Spleen (tissue), 13 donors: ENCODE measurements at places on chromosomes 6 and 20. TPM values are rescaled to one million over a fixed set of nuclear protein-coding genes. Genes with fewer than 3 reads are reported as not detected.
A peak's percentile ranks its signal among the peaks of the same experiment; 100 is the strongest.

DNA sequence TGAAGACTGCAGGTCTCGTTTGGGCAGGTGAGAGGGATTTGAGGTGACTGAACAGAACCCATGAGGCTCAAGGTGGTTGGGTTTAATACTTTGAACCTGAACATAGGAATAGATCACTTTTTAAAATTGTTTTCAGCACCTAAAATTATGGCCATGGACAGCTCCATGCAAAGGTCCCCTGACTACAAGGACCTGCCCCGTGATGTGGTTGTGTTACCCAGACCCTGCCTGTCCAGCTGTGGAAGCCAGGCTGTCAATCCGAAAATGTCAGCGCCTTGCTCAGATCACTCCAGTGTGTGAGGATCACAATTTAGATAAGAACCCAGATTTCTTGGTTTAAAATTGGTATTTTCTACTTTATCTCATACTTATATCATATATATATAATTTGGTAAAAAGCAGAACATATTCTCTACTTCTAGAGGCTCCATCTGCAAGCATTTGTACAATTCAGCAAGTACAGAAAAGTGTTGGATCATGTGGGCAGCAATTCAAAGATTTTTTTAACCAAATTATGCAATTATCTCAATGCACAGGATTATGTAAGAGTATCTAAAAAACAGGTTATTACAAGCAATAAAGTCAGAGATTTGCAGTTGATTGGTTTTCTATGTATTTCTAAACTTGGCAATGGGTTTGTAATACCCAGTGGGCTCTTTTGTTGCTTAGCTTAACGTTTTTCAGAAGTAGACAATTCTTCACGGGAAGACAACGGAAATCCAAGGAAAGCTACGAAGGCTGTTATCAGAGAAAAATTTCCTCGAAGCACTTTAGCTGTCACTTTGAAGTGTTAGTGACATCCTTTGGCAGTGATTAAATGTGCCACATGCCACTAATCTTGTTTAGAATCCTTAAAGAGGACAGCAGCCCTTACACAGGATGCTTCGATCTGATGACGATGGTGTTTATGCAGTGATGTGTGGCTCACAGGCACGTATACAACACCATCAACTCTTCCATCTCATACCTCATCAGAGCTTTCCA lies 24.1 kb upstream of the RPS6KA2 start:
- DNase-seq = no peak

- DNase-seq = no peak
These were observed 716.0 kb upstream of the EYS start for GRCh38 chr6:66423047-66423446.

GRCh38 chr6:130409418-130410100 lies 43.7 kb downstream of the TMEM200A start:
- DNase-seq = no peak

DNA sequence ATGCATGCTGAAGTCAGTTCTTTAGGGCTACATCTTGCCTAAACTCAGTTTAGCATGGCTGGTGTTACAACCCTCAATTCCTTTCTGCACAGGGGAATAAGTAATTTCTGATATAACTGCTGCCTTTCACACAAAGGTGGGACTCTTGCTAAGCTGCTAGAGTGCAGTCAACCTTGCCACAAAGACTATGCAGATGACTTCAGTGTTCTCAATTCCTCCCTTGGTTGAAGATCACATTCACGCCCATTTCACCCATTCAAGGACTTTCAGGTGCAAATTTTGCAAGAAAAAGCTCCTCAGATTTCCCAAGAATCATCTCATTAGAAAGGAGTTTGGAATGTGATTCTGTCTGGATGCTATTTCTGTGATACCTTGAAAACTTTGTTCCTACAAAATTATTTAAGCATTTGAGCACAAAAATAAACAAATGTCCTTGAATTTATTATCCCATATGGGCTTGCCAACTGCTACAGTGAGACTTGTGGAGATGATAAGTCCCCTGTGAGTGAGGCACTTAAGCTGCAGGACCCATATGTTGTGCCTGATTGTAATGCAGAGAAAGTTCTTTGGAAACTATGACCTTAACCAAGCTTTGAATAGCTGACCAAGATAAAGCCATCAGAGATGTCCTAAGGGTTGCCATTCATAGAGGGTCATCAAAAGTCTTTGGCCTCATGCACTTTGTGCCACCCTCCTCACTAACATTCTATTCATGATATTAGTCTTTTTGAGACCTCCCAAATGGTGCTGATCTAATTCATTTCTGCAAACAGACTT lies 111.8 kb downstream of the PLCB4 start:
- no peak for DNase-seq

DNA sequence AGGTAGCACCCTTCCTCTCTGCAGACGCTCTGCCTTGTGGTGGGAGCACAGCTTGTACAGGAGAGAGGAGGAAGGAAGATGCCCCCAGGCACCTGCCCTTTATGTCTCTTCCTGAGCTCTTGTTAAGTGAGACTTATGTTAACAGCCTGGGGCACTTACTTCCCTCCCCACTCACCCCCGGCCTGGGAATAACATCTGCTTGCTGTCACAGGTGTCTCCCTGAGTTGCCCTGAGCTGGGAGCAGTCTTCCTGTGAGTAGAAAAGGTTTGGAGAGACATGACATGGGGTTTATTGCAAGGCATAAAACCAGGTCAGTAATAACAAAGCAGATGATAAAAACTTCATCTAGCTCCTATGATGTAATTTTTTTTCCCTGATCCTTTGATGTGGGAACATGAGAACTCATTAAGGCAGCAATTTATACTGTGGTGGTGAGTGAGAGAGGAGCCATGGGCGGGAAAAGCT lies 1.9 kb downstream of the SSTR4 start:
- no peak for DNase-seq

GRCh38 chr20:39010496-39010895 lies 48.4 kb downstream of the DHX35 start:
- DNase-seq = no peak

- no peak for DNase-seq
These were observed 109.8 kb upstream of the TMEM170B start for GRCh38 chr6:11427723-11428245.

GRCh38 chr20:63325021-63325471 lies 32.1 kb downstream of the COL20A1 start:
- no peak for DNase-seq

- no peak for DNase-seq
These were observed 102.3 kb upstream of the KCNK16 start for GRCh38 chr6:39424831-39425230.

DNA sequence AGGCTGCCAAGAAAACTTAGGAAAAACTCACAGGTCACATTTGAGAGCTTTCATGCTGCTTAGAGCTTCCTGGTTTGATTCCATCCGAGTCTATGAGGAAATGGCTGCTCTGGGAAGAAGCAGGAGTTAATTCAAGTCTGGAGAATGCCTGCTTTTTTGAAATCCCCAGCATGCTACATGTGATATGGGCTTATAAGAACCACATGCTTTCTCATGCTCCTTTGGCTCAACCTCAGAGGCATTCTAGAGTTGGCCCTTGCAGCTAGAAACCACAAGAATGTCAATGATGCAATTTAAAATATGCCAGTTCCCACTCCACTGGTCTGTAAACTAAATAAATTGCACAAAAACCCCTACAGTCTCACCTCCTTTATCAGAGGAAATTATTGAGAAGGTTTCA lies 142.9 kb upstream of the OLIG3 start:
- no peak for DNase-seq

DNA sequence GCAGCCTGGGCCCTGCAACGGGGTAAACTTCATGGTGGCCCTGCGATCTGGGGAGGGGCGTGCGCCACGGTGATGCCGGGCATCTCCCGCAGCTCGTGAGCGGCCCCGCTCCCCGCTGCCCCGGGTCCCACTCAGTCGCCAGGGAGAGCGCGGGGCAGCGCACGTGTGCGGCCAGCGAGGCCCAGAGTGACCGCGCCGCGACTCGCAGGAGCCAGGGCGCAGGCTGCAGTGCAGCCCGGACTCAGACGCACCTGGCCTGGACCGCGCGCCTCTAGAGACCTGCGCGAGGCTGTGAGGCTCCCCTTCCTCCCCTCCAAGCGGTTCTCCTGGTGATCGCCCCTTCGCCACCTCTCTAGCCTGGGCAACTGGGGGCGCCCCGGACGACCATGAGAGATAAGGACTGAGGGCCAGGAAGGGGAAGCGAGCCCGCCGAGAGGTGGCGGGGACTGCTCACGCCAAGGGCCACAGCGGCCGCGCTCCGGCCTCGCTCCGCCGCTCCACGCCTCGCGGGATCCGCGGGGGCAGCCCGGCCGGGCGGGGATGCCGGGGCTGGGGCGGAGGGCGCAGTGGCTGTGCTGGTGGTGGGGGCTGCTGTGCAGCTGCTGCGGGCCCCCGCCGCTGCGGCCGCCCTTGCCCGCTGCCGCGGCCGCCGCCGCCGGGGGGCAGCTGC lies 652 bp downstream of the BMP6 start:
- DNase-seq = peak; percentile 82

DNA sequence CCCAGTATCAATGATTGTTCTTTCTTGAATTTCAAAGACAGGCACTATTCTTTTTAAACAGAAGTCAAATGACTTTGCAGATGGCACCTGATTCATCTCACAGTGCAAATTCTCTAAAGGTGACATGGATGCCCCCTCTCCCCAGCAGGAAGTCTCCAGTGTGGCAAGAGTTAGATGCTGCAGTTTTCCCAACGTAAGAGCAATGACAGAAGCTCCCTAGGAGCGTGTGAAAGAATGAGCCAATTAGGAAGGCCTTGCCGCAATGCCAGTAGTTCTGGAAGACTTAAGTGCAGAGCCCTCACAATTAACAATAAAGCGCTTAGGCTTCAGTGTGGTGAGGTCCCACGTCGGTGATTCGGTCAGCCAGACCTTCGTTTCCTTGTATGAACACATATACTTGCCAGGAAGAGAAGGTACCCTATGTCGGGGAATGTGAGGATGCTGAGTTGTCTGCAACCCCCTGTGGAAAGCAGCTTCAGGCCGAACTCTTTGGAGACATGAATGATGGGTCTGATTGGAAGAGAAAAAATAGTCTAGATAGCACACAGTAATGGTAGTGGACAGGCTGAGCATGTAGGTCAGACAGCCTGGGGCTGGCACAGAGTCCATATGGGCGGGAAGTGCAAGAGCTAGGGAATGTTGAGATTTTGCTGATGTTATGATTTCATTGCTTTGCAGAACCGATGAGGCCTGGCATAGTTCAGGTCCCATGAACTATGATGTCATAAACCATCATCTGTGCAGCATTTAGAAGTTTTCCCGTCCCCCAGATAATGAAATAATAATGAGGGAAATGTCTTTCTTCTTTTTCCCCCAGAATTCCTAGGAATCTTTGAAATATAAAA lies 132.6 kb downstream of the PHACTR1 start:
- DNase-seq = no peak

- no peak for DNase-seq
These were observed 10.2 kb downstream of the UNC5CL start for GRCh38 chr6:41028561-41029412.

DNA sequence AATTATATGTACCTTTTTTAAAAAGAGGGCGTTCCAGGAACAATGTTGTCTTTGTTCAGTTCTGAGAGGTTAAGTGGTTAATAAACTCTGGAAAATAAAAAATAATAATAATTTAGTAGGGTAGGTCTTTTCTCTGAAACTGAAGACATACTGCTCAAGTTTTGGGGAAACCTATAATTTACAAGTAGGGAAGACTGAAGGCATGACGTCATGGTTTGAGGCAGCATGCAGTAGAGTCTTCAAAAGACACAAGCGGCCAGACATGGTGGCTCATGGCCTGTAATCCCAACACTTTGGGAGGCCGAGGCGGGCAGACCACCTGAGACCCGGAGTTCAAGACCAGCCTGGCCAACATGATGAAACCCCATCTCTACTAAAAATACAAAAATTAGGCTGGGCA lies 14.0 kb downstream of the STAU1 start:
- no peak for DNase-seq

DNA sequence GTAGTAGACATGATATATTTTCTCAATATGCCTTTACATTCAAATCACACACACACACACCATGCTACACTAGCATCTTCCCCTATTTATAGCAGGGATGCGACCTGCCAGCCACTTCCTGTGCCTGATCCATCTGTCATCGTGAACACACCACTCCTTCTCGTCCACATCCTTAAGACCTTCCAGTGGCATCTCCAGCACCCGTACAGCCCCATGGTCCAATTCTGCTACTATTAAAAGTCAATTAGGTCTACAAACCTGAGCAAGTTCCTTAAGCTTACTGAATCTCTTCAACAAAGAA lies 54.5 kb downstream of the KIF16B start:
- no peak for DNase-seq

DNA sequence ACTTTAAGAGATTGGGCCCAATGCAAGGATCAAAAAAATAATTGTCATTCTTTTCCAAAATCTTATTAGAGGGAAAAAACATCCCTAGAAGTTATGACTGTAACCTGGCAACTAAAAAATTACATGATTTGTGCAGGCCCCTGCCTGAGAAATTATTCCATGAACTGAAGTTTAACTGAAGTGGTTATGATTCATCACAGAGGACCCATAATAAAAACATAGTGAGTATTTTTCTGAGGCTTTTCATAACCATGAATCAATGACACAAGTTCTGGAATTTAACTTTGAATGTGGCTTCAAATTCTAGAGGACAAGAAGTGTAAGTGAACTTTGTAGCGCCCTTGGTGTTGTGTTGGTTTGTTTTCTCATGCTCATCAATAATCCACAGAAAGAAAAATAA lies 31.1 kb upstream of the CARMIL1 start:
- DNase-seq = no peak

DNA sequence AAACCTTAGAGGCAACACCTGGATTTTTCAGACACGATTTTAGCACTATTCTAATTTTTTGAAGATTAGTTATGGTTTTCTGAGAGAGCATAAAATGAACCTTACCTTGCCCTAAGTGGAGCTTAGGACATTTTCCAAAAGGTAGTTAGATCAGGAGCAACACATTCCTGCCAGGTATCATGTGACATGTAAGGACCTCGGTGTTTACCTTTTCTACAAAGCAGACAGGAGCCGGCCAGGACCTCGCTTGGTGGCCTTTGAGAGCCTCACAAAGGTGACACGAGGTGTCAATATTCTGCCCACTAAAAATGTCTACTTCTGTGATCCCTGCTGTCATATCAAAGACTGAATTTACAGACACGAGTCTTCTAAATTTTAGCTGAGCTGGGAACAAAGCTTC lies 174.9 kb downstream of the SMOC2 start:
- no peak for DNase-seq

DNA sequence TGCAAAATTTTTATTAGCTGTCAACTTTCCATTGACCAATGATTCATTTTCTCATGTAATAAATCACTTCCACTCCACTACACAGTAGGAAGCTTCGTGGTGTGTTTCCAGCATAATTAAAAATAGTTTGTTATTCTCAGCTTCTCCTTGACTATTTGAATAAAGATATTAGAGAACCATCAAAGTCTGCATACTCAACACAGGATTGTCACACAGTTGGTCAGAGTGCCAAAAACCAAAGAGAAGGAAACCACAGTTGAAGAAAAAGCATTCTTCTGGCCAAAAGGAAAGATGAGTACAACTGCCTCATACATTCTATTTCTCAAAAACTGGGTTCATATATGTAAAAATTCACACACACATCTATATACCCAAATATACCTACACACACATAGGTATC lies 455.1 kb upstream of the HSF2 start:
- no peak for DNase-seq

C6orf52 gene
- 0.42 TPM for polyA plus RNA-seq

NFS1 gene
- polyA plus RNA-seq = 33.8 TPM

RSPO4 gene
- polyA plus RNA-seq = not detected

NINL gene
- polyA plus RNA-seq = 3.2 TPM

WASF1 gene
- 1.2 TPM for polyA plus RNA-seq

OR2B2 gene
- not detected for polyA plus RNA-seq
